Smooth muscle cell of the brain vasculature (primary cell): ENCODE measurements at places on chromosomes 12 and 14.

DNA sequence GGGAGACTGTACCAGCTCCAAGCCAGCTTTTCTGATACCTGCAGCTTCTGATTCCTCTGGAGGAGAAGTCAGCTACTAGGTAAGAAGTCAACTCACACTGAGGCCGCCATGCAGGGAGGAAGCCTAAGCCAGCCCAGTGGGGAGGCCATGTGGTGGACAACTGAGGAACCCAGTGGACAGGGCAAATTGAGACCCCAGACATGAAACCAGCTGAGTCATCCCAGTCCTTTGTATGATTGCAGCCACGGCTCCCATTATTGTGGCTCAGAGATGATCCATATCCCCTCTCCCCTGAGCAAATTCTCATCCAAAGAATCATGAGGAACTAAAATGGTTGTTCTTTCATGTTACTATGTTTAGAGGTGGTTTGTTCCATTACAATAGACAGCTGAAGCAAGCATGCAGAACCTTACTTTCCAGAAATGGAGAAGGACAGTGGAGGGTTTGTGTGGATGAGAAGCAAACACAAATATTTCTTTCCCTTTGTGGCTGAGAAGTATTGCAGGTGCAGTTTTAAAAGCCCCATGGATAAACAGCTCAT lies 1147.3 kb upstream of the TMEM132C start:
- no peak for DNase-seq

DNA sequence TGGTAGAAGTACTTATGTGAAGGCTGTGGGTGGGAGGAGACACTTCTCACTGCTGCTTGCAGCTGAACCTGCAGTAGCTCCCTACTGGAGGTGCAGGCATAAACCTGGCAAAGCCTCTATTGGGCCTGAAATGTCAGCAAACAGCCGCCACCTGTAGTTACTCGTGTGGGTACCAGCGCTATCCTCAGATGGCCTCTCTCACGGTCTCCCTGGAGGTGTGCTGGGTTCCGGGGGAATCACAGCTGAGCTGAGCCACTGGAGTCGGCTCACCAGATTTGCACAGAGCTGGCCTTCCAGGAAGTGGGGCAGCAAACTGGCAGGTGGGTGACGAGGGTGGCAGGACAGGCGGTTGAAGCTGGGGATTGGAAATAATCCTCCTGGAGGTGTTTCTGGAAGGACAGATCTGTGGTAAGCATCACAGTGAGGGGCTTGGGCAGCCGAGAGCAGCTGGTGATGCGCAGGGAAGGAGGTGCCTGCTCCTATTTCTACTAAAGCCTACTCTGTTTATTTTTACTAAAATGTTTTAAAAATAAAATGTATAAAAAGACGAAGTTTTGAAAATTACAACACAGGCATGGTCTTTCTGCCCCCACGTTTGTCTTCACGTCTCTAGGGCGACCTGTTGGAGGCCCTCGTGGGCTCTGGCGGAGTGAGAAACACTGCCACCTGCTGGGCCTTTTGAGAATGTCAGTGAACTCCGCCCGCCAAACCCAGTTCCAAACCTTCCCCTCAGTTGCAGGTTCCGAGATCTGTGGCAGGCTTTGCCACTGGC lies 67.8 kb upstream of the PLEKHG3 start:
- DNase-seq: no peak

DNA sequence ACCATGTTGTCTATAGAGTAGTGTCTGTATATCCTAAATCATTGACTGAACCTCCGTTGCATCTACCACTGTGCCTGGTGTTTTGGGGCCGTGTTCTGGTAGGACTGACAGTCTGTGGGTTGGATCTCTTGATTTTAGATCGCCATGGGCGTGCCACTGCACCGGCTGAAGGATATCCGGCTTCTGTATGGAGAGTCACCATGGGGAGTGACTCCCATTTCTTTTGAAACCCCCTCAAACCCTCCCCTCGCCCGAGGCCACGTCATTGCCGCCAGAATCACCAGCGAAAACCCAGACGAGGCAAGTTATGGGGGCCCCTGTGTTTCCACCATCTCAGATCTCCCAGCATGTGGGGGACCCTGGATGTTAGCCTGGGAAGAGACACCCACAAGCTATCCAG lies 69.1 kb downstream of the ACACB start:
- DNase-seq: no peak

DNA sequence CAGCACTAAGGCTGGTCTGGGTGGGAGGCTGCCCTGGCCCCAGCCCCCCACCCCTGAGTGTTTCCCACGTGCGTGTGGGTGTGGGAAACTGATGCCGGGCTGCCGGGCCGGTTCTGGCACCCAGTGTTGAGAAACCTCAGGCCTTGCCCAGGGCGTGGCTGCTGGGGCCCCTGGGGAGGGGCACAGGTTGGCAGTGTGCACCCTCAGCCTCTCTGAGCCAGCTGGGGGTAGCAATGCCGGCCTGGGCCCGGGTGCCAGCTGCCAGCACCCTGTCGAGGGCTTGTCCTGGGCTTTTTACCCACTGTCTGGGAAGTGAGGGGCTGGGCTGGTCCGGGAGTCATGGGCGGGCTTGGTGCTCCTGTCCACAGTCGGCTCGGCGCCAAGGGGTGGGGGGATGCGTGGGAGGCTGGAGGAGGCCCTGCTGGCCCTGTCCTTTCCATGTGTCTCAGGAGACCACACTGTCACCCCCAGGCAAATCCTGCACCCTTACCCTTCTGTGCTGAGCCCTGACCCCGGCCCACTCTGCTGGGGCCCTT lies 15.7 kb downstream of the ASPG start:
- DNase-seq: no peak

- no peak for DNase-seq
These were observed 109.1 kb downstream of the DYRK2 start for GRCh38 chr12:67757651-67758050.
